Midbrain (tissue), 1 donor: ENCODE measurements at places on chromosomes 6 and 20.

DNA sequence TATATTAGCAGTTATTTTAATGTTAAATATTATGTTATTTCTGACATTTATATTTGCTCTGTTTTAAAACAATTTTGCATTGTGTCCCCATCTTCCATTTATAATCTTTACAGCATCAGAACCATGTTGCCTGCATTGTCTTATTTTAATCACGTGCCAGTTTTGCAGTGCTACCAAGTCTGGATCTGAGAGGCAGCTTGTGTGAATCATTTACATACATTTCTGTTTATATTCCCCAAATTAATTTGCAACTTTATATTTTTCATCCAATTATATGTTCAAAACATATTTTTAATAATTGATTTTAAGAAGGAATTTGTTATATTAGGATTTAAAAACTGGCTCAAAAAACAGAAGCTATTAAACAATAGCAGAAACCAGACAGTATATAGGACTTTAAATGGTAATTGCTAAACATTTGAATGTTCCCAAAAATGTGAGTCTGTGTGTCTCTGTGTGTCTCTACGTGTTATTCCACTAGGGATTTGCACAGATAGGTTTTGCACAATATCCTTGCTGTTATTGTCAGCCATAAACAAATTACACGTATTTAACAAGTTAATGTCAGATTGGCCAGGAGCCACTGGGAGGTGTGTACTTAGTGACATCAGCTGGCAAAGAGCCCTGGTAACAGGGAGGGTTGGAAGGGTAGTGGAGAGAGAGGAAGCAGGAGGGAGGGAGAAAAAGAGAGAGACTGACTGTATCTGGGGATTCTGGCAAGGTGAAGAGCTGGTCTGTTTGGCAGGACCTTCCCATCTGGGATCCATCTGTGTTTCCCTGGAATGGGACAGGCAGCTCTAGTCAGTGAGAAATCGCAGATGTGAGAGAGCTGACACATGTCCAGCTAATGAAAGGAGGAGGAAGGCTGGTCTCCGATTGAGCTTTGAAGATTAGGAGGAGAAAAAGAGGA, 72.1 kb downstream of the CBFA2T2 start:
- DNase-seq = peak; percentile 24

DNA sequence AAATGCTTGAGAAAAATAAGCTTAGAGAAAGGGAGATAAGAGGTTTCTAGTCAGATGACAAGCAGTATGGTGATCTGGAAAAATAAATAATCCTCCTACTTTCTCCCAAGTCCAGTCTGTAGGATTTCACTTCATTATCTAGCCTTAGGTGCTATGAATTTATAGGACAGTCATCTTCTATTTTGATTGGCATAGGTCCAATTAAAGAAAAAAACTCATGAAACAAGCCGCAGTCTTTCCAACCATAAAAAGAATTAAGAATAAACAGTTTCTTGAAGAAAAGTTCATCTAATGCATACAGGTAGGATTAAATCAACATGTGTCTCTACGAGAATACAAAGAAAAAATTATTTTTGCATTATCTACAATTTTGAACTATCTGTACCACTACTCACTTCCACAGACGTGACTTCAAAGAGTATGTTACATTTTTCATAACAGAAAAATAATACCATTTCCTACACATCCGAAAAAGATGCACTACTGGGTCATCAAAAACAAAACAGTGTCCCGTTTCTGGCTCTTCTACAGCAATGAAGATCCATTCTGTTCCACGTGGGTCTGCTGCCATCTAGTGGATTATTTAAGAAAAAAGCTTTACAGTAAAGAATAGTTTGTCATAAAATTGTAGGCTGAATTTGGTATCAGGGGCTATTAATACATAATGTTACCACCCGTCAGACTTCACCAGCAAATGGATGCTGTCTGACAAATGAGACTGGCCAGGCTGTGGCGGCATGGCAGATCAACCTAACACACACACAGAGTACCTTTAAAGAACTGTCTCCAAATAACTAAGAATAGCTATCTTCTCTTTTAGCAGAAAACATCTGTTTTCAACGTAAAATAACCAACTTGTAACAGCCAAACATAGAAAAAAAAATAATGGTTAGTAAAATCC, 28.9 kb downstream of the STX7 start:
- DNase-seq = peak; percentile 83

GRCh38 chr6:112348334-112348874, 1.3 kb downstream of the RFPL4B start:
- DNase-seq = no peak

- DNase-seq = no peak
Measured at GRCh38 chr20:43408848-43409576, 48.7 kb upstream of the SRSF6 start.

DNA sequence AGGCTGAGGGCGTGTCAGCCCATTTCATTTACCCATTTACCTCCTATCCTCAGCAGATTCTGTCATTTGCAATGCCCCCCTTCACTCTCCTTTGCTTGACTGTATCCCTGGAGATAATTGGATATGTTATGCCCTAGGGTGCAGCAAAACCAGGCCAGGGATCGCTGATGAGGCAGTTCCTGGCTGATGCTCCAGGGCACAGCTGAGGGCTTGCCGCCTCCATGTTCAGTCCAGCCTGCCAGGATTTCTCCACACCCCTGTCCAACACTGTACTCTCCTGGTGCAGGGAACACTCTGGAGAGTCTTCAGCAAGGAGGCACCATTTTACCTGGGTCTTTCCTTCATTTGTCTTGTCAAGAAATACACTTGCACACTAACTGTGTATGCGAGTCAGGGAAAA, 532.1 kb upstream of the CHD6 start:
- DNase-seq = no peak

GRCh38 chr6:110250058-110250457, 69.8 kb downstream of the CDC40 start:
- DNase-seq = no peak

DNA sequence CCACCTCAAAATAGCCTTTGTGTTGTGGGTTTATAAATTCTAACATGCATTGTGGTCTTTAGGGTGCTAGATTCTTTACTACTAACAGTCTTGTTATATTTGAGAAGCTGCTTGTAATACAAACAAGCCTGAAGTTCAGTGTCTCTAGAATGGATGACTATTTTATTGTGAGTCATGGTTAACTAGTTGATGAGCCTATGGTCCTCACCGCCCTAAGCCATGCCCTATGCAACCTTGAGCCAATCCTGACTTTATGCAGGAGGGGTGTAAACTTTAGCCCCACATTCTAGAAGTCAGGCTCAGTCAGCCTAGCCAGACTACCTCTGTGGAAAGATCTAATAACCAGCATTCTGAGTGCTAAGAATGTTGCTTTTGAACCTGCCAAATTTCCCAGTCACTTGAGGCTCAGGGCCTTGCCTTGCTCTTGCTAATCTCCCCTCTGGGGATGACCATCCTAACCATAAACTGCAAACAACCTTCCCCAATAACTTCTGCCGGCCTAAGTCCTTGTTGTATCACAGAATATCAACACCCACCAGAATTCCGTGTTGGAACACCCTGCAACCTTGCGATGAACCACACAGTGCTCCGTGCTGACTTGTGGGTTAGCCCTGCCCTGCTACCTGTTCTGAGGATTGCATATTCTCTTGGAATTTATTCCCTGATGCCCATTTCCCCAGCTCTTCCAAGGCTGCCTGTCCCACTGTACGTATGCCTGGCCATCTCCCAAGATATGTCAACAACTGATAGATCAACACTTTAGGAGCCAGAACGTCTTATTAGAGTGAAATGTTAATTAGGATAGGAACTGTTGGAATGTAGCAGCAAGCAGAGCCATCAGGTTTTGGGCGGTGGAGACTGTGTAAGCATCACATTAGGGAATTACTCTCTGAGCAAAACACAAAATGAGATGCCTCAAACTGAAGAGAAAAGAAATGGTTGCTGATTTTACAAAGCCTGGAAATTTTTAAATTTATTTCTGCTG, 71.7 kb upstream of the CEP85L start:
- no peak for DNase-seq

GRCh38 chr6:311679-312220, 19.5 kb downstream of the DUSP22 start:
- DNase-seq = no peak

DNA sequence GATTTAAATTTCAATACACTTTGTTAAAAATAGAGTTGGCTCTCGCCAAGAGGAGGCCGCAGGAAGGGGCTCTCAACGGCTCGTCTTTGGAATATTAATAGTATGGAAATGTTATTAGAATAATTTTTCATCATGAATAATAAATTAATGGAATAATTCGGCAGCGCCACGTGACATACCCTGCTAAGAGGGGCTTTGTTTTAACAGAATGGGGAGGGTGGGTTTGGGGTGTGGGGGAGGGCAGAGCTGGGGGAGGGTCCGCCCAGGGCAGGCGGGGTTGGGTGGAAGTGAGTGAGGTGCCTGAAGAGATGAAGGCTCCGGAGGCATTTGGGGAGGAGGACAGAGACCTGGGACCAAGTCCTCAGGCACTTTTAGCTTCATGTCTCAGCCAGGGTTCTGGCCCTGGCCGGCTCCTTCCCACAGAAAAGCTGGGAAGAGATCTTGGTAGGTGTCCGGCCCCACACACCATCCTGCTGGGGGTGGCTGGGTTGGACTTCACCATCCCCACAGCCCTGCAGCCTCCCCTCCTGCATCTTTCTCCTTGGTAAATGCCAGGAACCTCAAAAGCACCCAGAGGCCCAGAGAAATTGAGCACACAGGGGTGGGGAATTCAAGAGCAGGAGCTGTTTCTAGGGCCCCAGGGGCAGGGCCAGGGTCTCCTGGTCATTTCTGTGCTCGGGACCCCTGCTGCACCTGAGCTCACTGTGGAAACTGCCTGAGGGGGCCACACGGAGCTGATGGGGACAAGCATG, 93.6 kb upstream of the BHLHE23 start:
- no peak for DNase-seq

GRCh38 chr6:73823046-73823735, 127.2 kb downstream of the CD109 start:
- no peak for DNase-seq

GRCh38 chr6:110816677-110817076, 1.4 kb upstream of the CDK19 start:
- DNase-seq = no peak

GRCh38 chr20:37822141-37822601, 80.8 kb upstream of the VSTM2L start:
- DNase-seq = no peak
